ENCODE measurements at places on chromosomes 6 and 20. TPM values are rescaled to one million over a fixed set of nuclear protein-coding genes. Genes with fewer than 3 reads are reported as not detected.

DNA sequence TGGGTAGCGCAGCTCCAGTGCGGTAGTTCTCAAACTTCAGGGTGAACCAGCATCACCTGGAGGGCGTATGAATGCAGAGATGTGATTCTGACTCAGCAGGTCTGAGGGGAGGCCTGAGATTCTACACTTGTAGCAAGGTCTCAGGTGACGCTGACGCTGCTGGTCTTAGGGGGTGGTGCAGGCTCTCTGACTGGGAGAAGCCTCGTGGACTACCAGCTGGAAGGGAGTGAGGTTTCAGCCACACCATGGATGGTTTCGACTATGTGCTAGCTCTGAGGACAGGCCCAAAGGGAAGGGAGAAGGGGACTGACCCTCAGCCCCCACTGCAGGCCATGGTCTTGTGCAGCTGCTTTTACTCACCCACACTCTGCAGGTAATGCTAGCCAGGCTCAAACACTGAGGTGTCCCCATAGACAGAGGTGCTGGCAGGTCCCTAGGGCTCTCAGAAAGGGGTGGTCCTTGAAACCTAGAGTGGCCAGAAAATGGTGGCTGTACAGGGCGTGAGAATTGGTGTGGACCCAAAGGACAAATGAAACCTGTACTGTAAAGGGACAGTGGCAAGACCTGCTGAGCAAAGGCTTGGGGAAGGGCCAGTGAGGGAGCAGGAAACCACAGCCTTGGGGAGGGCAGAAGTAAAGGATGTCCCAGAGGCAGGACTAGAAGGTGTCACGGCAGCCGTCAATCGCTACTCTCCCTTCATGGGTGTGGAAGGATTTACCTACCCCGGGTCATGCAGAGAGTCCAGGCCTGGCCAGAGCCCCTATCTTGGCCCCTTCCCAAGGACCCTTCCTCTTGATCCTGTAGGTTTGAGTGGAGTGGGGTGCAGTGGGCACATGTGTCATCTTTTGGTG is 52.7 kb downstream of the EBF4 start:
- no peak overlapping the region for H3K4me3 ChIP-seq
- H3K27ac ChIP-seq, result no peak overlapping the region
- no peaks in the 10 kb centered on the region for H3K36me3 ChIP-seq
- no peak for DNase-seq

- H3K4me1 ChIP-seq, result peaks cover 4% of the 10 kb centered on the region
- H3K4me3 ChIP-seq, result no peak overlapping the region
- peaks cover 5% of the 10 kb centered on the region for H3K27me3 ChIP-seq
- no peaks in the 10 kb centered on the region for H3K36me3 ChIP-seq
- no peak for DNase-seq
Measured at GRCh38 chr20:61694682-61695081, 371.0 kb downstream of the TAF4 start.

GRCh38 chr20:37378785-37379598 is 33.1 kb downstream of the SRC start:
- peaks cover 12% of the 10 kb centered on the region for H3K4me1 ChIP-seq
- peak overlapping the region; percentile 89 for H3K27ac ChIP-seq
- H3K4me3 ChIP-seq, result no peak overlapping the region
- H3K27me3 ChIP-seq, result no peaks in the 10 kb centered on the region

GRCh38 chr6:46773201-46773855 is 19.9 kb upstream of the MEP1A start:
- no peak overlapping the region for H3K27ac ChIP-seq
- peaks cover 38% of the 10 kb centered on the region for H3K27me3 ChIP-seq
- H3K36me3 ChIP-seq, result no peaks in the 10 kb centered on the region

GRCh38 chr6:28235912-28236452 is 10.9 kb downstream of the ZSCAN9 start:
- no peak for DNase-seq
- H3K27me3 ChIP-seq, result no peaks in the 10 kb centered on the region
- H3K4me3 ChIP-seq, result no peak overlapping the region
- peaks cover 57% of the 10 kb centered on the region for H3K36me3 ChIP-seq

DNA sequence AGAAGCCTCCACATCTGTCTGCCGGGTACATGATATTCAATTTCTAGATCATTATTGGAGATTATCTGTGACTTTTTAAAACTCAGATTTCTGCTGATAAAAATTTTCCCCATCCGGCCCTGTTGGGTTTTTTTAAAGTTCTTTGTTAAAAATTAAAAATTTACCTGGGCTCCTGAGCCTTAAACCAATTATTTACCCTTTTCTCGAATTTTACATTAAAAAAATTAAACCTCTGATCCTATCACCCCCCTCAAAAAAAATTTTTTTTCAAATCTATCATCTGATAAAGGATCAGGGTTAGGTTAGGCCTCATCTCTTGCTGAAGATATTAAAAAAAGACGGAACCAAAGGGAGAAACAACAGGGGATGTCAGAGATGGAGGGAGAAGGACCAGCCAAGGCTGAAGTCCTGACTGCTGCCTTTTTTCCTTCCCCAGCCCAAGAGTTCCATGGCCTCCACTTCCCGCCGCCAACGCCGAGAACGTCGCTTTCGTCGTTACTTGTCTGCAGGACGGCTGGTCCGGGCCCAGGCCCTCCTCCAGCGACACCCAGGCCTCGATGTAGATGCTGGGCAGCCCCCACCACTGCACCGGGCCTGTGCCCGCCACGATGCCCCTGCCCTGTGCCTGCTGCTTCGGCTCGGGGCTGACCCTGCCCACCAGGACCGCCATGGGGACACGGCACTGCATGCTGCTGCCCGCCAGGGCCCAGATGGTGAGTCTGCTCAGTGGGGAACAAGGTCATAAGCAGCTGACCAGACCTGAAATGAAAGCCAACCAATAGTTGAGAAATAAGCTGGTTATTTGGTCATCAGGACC is 527 bp downstream of the NFKBIL1 start:
- peak overlapping the region; percentile 83 for H3K27ac ChIP-seq
- no peak for DNase-seq
- H3K4me3 ChIP-seq, result peak overlapping the region; percentile 88
- H3K4me1 ChIP-seq, result peaks cover 16% of the 10 kb centered on the region

The PI16 gene
- total RNA-seq, result not detected

The TRIM15 gene
- not detected for total RNA-seq

The KIF13A gene
- 44.5 TPM for total RNA-seq

The PTK6 gene
- 0.29 TPM for total RNA-seq
